ENCODE measurements at places on chromosomes 11 and 22. TPM values are rescaled to one million over a fixed set of nuclear protein-coding genes. Genes with fewer than 3 reads are reported as not detected.

DNA sequence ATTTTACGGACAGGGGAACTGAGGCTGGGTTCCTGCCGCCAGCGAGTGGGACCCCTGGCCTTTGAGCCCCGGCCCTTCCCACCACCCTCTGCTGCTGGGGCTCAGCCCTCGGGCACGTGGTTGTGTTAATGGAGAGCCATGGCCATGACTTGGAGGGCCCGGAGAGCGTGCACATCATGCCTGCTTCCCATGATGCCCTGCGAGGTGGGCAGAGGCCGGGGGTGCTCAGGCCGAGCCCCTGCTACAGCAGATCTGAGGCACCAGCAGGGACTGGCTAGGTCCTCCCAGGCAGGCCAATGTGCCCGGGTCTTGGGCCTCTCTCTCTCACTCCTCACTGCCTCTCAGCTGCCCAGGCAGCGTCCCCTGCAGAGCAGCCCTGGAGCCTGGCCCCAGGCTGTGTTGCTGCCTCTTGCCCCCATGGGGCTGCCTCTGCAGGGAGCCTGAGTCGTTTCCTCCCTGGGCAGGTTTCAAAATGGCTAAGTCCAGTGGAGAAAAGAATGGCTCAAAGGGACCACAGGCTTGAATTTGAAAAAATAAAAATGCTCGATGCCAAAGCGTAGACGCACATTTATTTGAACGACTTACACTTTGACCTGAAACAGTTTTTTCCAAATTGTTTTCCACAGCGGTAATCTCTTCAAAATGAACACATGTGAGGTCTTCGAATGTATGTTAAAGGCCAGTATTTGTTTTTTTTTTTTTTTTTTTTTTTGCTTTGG lies 72.6 kb upstream of the CLDN5 start:
- DNase-seq = no peak

DNA sequence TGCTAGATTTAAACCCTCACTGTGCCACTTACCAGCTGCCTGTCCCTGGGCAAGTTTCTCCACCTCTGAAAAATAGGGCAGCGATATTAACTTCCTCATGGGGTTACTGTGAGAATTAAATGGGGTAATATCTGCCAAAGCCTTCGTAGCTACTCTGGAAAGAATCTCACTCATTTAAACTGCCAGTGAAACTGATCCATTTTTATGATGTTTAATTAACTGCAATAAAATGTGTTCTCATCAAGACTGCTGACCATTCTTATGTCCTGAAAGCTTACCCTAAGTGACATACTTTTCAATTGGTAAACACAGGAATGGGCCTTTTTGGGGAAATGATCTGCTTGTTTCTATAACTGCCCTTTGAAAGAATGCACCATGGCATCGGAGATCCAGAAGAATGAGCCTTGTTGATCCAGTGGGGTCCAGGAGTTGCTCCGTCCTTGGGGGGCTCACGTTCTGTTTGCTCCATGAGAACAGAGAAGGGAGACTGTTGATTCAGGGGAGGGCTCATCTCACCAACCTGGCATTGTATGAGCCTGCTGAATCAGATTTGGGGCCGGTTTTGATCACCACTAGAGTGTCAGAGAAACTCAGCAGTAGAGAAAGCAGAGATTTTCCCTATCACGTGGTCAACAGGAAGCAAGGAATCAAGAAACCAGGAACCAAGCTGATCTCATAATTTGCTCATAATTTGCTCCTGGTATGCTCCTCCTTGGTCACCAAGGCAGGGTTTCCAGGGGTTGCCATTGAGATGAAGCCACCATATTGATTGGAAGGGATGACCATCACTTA lies 7.0 kb upstream of the CCDC86 start:
- no peak for DNase-seq

CATSPER1 gene
- 0.52 TPM for polyA plus RNA-seq

FGF3 gene
- not detected for polyA plus RNA-seq

GRCh38 chr22:19943082-19944026 lies 1.7 kb upstream of the TXNRD2 start:
- DNase-seq = peak; percentile 67

DNA sequence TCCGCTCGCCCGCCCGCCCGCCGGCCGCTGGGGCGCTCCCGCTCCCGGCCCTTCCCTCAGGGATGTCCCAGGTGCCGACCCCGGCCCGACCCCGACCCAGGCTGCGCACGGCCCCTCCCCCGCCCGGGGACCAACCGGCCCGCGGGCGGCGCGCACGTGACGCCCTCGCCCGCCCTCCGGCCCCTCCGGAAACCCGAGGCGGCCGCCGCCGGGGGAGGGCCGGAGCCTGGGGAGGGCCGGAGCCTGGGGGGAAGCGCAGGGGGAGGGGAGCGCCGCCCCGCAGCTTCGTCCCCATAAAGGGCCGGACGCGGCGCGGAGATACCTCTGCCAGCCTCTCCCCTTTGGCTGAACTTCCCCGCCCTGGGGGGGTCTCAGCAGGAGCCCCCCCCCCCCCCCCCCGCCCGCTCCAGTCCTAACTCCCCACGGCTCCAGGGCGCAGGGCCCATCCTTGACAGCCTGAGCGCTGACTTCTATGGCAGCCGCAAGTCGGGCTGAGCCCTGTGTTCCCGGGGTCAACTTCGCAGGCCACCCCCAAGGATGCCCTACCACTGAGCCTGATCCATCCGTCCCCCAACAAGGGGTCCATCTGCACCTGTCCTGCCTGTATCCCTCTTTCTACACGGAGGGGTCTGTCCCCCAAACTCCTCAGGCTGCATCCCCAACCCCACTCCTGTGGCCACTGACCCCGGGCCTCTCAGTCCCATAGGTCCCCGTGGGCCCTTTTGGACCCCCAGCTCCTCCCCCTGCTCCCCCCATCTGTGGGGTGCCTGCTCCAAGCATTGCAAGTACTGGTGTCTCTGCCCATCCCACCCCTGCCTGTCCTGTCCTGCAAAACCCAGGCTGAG lies at the start of gene MAPK12:
TSS of gene MAPK12 (minus strand) at position 69 of the 845 bp plus-strand sequence. CDS start 174 bp downstream, outside the sequence.
- no peak for DNase-seq

DNA sequence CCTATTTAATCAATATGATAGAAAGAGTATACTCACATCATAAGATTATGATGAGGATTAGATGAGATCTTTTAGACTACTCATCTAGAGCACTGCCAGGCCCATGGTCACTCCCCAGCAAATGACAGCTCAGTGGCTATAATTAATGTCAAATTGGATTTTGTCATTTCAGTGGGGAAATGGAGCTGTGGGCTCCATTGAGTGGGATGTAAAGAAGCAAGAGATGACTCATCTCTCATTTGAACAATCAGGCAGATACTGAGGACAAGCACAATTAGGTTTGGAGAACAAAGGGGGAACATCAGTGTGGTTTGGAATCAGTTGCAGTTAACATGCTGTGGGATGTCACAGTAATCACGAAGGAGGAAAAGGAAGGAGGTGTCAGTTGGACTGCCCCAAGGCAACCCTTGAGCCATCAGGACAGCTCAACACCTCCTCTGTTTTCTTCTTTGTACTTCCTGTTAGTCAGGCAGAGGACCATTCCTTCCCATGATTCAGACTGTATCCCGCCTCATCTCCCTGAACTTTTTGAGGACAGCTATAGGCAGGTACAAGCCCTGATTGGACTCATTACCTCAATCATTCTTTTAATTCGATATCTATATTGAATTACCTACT lies 473.7 kb upstream of the ISX start:
- DNase-seq = no peak

DNA sequence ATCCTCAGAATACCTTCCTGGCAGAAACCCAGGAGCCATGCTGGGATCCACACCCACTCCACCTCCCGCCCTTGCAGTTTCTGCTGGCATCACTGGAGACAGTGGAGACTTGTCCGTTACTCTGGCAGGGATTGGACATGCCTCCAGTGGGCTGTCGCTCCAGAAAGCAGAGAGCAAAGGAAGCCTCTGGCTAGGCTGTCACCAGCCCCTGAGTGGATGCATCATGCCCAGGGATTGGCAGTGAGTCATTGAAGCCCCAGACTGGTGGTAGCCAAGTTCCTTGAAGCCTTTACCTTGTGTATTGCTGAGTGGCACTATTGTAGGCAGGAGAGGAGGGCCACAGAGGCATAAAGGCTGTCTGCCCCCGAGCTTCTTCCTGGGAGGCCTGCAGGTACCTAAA lies 34.8 kb upstream of the E2F8 start:
- peak; percentile 73 for DNase-seq

- DNase-seq = no peak
These were observed 1.9 kb downstream of the ARFGAP3 start for GRCh38 chr22:42855211-42855610.

OR4B1 gene
- polyA plus RNA-seq = not detected

KRTAP5-7 gene
- polyA plus RNA-seq = not detected

CNTN5 gene
- not detected for polyA plus RNA-seq

DNA sequence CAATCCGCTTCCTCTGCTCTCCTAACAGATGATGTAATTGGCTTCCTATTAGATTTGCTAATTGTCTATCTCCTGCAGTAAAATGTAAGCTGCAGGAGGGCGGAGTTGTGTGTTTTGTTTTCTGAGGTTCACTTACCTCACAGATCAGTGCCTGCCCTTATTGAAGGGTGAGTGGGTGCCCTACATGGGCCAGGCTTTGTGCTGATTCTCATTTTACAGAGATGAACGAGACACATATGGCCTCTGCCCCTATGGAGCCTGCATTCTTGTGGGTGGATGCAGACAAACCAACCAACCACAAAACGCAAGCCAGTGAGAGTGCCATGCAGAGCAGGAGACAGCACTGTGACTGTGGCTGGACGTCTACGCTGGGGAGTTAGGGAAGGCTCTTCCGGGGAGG lies 9.9 kb downstream of the TESMIN start:
- DNase-seq = no peak

GRCh38 chr11:65169164-65169641 lies 830 bp upstream of the SPDYC start:
- no peak for DNase-seq

Measured in mammary epithelial cell (primary cell).